ENCODE measurements at places on chromosomes 4 and X. TPM values are rescaled to one million over a fixed set of nuclear protein-coding genes. Genes with fewer than 3 reads are reported as not detected.

DNA sequence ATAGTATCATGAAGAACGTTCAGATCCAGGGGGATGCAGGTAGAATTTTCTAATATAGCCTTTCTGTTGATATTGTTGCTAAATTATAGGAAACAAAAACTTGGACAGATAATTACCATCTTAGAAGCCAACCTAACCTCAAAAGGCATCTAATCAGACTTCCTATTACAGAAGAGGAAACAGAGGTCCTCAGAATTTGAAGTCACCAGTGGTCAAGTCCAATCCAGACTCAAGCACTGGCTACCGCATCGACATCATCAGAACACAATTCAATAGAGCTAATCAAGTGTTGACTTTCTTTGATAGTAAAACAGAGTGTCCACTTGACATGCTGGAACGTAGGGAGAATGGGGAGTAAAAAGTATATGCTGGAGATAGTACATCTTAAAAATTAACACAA, 10.3 kb upstream of the ATP10D start:
- DNase-seq = no peak

GRCh38 chrX:21698272-21698671, 40.1 kb upstream of the KLHL34 start:
- no peak for DNase-seq

GRCh38 chrX:134718966-134719317, 60.7 kb upstream of the PLAC1 start:
- DNase-seq = no peak

GRCh38 chr4:142353149-142353738, 492.9 kb downstream of the INPP4B start:
- no peak for DNase-seq

GRCh38 chr4:157977086-157977485, 195.7 kb downstream of the GASK1B start:
- no peak for DNase-seq

DNA sequence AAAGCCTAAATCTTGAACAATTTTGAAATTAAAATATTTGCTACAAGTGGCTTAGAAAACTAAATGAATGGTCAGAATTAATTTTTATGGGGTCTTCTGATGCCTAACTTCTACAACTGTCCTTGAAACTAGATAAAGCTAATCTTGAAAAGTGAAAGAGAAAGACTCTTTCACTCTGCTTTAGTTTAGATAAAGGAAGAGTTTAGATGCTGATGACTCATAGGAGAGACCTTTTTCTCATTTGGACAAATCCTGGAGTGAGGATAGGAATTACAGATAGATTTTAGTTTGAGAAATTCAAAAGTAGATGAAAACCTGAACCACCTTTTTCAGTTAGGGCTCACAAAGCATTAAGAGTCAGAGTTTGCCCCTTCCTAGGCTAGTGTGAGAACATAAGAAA, 342.3 kb upstream of the GRID2 start:
- DNase-seq = no peak

Gene KLHL15
- total RNA-seq = 4.7 TPM
